Activated CD4-positive, alpha-beta T cell treated with anti-CD3 and anti-CD28 coated beads, Interleukin-2, amount 10 ng/mL, durations not matched to agents 24 days and 14 days (primary cell): ENCODE measurements at places on chromosomes 1 and 21. TPM values are rescaled to one million over a fixed set of nuclear protein-coding genes. Genes with fewer than 3 reads are reported as not detected.
A peak's percentile ranks its signal among the peaks of the same experiment; 100 is the strongest.

GRCh38 chr1:150259217-150259616 lies 1.6 kb downstream of the CA14 start:
- H3K27ac ChIP-seq = no peak overlapping the region
- H3K4me1 ChIP-seq = peaks cover 18% of the 10 kb centered on the region
- H3K27me3 ChIP-seq = peaks cover 49% of the 10 kb centered on the region
- no peak for DNase-seq
- H3K36me3 ChIP-seq = no peaks in the 10 kb centered on the region

GRCh38 chr1:228007049-228007800 lies 427 bp downstream of the WNT3A start:
- peaks cover 8% of the 10 kb centered on the region for H3K4me1 ChIP-seq
- DNase-seq = peak; percentile 50
- H3K4me3 ChIP-seq = no peak overlapping the region
- no peaks in the 10 kb centered on the region for H3K36me3 ChIP-seq

GRCh38 chr1:153587314-153587713 lies 21.7 kb upstream of the S100A2 start:
- H3K36me3 ChIP-seq = no peaks in the 10 kb centered on the region
- peaks cover 19% of the 10 kb centered on the region for H3K27me3 ChIP-seq
- no peak overlapping the region for H3K4me3 ChIP-seq
- H3K4me1 ChIP-seq = no peaks in the 10 kb centered on the region
- DNase-seq = no peak

DNA sequence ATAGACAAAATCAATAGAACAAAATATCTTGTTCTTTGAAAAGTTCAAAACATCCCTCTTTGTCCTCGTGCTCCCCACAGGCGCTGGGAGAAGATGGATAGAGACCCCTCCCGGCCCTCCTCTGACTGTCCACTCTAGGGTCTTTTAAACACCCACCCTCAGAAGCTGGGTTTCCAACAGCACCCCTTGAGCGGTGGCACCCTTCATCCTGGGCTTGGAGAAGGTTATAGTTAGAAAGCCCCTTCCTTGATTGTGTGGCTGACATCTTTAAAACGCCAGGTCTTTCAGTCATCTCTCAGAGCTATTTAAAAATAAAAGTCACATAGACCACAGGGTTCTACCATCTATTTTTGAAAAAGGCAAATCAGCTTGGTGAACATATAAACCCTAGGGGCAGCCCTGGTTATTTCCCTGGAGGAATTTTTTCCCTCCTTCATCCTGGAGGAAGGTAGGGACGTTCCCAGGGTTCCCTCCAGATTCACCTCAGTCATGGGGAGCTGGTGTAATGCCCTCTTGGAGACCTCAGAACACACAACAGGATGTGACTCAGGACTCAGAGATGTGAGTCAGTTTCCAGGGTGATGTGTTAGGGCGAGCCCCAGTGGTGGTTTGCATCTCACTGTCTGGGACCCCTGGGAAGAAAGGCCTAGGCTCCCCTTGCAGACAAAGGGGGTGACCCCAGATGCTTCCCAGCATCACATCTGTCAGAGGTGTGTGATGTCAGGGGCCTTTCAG lies 138.5 kb downstream of the CLIC6 start:
- peak overlapping the region; percentile 94 for H3K27ac ChIP-seq
- DNase-seq = peak; percentile 84
- H3K27me3 ChIP-seq = no peaks in the 10 kb centered on the region
- peaks cover 63% of the 10 kb centered on the region for H3K36me3 ChIP-seq

DNA sequence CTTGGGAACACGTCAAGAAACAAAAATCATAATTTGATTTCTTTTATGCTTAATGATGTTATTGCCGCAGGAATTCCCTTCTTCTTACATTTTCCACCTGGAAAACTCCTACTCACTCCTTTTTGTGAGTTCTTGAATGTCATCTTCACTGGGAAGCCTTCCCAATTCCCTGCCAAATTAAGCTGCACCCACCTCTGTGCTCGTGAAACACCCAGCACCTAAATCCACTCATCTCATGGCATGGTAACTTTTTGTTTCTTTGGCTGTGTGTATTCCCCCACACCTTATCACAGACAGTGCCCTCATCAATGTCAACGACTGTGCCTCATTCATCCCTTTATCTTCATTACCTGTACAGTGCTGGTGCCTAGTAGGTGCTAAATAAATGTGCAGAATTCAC lies 45.6 kb downstream of the ASTN1 start:
- no peak overlapping the region for H3K27ac ChIP-seq
- no peaks in the 10 kb centered on the region for H3K27me3 ChIP-seq
- H3K4me3 ChIP-seq = no peak overlapping the region
- no peaks in the 10 kb centered on the region for H3K4me1 ChIP-seq
- H3K36me3 ChIP-seq = no peaks in the 10 kb centered on the region

DNA sequence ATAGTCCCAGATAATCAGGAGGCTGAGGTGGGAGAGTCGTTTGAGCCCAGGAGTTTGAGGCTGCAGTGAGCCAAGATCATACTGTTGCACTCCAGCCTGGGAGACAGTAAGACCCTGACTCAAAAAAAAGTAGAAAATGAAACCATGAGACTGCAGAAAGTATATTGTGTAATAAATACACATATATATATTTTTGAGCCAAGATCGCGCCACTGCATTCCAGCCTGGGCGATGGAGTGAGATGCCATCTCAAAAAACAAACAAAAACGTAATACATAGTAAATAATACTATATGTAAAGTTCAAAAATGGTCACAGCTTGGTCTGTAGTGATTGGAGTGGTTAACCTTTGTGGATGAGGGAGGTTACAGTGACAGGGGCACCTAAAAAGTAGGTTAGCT lies 9.7 kb downstream of the BRDT start:
- H3K36me3 ChIP-seq = no peaks in the 10 kb centered on the region
- H3K27ac ChIP-seq = no peak overlapping the region
- DNase-seq = no peak
- no peak overlapping the region for H3K4me3 ChIP-seq
- peaks cover 2% of the 10 kb centered on the region for H3K27me3 ChIP-seq
- no peaks in the 10 kb centered on the region for H3K4me1 ChIP-seq

DNA sequence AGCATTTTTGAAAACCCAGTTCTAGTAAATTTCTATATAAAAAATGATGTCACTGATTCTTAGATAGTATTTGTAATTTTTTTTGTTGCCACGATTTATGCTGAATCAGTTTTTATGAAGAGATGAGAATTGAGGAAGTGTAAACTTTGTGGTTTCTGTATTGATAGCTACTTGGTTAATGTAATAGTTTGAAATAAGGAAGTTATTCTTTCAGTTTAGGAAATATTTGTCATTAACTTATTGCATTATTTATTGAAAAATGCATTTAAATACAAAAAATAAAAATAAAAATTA lies 97.8 kb downstream of the ZFYVE9 start:
- peaks cover 1% of the 10 kb centered on the region for H3K4me1 ChIP-seq
- no peaks in the 10 kb centered on the region for H3K36me3 ChIP-seq
- no peak overlapping the region for H3K27ac ChIP-seq

The C1QA gene
- not detected in 2 replicates for total RNA-seq

- no peak for DNase-seq
- H3K36me3 ChIP-seq = no peaks in the 10 kb centered on the region
- no peaks in the 10 kb centered on the region for H3K27me3 ChIP-seq
- no peak overlapping the region for H3K4me3 ChIP-seq
- H3K4me1 ChIP-seq = no peaks in the 10 kb centered on the region
Measured at GRCh38 chr1:78279051-78279450, 211.7 kb upstream of the PTGFR start.

The PLCH2 gene
- total RNA-seq = 2.2 and 2.8 TPM in 2 replicates

DNA sequence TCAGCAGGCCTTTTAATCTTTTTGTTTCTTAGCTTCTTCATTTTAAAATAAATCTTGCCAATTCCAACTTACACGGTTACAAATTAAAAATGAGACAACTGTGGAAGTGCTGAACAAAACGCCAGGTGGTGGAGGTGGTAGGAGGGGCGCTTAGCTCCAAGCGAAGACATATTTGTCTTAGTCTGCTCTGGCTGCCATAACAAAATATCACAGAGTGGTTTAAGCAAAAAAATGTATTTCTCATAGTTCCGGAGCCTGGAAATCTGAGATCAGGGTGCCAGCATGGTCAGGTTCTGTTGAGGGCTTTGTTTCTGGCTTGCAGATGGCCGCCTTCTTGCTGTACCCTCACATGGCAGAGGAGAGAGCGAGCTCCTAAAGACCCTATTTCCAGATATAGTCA lies 14.9 kb downstream of the IER5 start:
- H3K27ac ChIP-seq = no peak overlapping the region
- no peak for DNase-seq
- peaks cover 27% of the 10 kb centered on the region for H3K27me3 ChIP-seq
- no peaks in the 10 kb centered on the region for H3K36me3 ChIP-seq
- no peak overlapping the region for H3K4me3 ChIP-seq

GRCh38 chr1:75334876-75335389 lies 200.7 kb downstream of the LHX8 start:
- no peak overlapping the region for H3K27ac ChIP-seq
- DNase-seq = no peak
- no peak overlapping the region for H3K4me3 ChIP-seq

The NUF2 gene
- total RNA-seq = 40.6 and 41.9 TPM in 2 replicates

GRCh38 chr1:215891266-215892057 lies 324.4 kb downstream of the KCTD3 start:
- H3K36me3 ChIP-seq = no peaks in the 10 kb centered on the region
- H3K4me3 ChIP-seq = no peak overlapping the region
- DNase-seq = no peak

The CELA3A gene
- not detected in 2 replicates for total RNA-seq

The KRTAP12-2 gene
- not detected in 2 replicates for total RNA-seq

DNA sequence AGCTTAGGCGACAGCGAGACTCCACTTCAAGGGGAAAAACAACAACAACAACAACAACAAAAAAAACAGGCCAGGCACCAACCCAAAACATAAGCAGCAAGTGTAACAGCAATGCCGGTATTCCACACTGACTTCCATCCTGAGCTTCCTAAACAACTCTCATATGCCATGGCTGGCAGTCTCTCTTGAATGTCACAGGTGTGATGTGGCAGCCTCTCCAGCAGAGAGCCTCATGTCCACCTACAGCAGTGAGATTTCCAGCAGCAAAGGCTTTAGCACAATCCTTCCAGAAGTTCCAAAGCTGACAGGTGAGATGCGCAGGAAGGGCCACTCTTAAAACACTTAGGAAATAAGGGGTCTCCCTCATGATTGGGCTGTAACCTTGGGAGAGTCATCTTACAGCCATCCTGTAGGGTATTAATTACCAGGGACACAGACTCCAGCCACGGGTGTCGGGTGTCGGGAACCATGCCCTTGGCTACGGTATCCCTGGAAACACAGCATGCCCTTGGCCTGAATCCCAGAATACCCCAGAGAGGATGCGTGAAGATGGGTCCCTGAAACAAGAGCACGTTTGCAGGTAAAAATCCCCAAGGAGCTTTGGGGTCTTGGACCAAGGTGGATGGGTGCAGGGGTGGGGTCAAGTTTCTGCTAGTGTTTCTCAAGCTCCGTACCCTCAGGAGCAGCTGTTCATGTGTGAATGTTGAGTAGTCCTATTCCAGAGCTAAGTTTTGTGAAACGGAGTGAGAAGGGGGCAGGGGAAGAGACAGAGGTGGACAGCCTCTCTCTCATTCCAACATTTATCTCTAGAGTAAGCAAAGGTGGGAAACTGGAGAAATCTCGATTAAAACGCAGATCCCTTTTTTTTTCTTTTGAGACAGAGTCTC lies 31.4 kb downstream of the CLSTN1 start:
- peaks cover 32% of the 10 kb centered on the region for H3K4me1 ChIP-seq
- H3K4me3 ChIP-seq = no peak overlapping the region
- DNase-seq = no peak
- H3K27ac ChIP-seq = no peak overlapping the region
- H3K36me3 ChIP-seq = peaks cover 16% of the 10 kb centered on the region

DNA sequence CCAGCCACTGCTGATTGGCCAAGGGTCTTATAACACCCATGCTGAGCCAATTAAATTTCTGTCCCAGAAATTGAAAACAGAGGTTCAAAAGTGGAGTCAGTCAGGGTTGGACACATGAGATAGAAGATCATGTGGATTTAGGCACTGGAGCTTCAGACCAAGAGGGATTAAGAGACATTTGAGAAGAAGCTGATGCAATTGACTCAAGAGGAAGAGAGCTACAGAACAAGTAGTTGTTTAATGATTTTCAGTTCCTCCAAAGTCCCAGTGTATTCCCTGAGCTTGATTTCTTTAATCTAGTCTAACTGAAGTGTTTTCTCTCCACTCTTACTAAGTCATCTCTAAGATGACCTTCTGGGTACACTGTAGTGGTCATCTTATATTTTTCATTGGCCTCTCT lies 227.1 kb downstream of the DUSP10 start:
- peak; percentile 33 for DNase-seq
- H3K27me3 ChIP-seq = peaks cover 8% of the 10 kb centered on the region
- no peaks in the 10 kb centered on the region for H3K4me1 ChIP-seq
- no peaks in the 10 kb centered on the region for H3K36me3 ChIP-seq
- H3K27ac ChIP-seq = no peak overlapping the region
